Neural crest cell (in vitro differentiated cells): ENCODE measurements at places on chromosomes 3 and 15. TPM values are rescaled to one million over a fixed set of nuclear protein-coding genes. Genes with fewer than 3 reads are reported as not detected.
A peak's percentile ranks its signal among the peaks of the same experiment; 100 is the strongest.

Gene IMPDH2
- total RNA-seq = 259 and 261 TPM in 2 replicates

Gene TRPM1
- not detected in 2 replicates for total RNA-seq

Gene GHSR
- not detected in 2 replicates for total RNA-seq

Gene P3H2
- total RNA-seq = 2.0 and 4.1 TPM in 2 replicates

Gene CCR3
- total RNA-seq = not detected in 2 replicates

Gene MED12L
- 12.2 and 12.8 TPM in 2 replicates for total RNA-seq

DNA sequence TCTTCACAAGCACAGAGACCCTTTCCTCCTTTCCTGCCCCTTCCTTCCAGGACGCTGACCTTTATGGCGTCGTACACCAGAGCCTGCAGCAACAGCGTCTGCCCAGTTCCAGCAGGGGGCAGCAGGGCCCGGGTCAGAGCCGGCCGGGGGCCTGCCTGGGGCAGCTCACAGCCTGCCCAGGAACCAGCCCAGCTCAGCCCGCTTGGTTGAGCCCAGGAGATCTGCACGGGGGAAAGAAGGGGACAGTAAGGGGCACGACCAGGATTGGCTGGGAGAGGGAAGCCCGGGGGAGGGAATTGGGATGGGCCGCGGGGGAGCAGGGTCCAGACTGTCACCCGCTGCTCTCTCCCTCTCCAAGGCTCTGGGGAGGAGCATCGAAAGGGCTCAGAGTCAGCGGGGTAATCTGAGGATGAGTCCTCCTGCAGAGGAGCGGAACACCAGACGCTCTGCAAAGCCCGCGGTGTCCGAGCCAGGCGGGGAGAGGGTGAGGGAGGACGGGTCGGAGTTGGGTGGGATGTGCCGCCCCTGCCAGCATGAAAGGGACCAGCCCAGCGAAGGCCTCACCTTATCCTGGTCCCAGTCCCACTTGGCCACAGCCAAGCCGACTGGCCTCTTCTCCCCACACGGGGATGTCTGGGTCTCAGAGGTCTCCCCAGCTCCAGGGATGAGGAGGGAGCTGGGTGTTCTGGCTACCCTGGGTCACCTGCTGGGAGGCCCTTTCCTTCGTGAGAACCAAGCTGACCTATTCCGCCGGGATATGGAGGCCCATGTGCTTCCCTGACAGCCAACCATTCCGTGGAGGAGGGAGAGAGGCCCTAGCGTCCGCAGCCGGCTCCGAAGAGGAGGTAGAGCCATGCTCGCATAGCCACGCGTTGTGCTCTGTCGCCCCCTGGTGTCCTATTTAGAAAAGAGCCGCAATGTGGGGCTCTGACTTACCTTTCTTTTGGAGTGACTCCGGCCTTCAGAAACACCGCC lies 7.4 kb upstream of the IGDCC3 start:
- H3K4me1 ChIP-seq = peaks cover 56% of the 10 kb centered on the region
- no peaks in the 10 kb centered on the region for H3K27me3 ChIP-seq
- H3K36me3 ChIP-seq = no peaks in the 10 kb centered on the region
- H3K27ac ChIP-seq = peak overlapping the region; percentile 75

- no peak for DNase-seq
- H3K4me1 ChIP-seq = no peaks in the 10 kb centered on the region
- no peak overlapping the region for H3K27ac ChIP-seq
- no peak overlapping the region for H3K4me3 ChIP-seq
These were observed 102.2 kb downstream of the AQP9 start for GRCh38 chr15:58240191-58240932.

GRCh38 chr3:123807820-123808219 lies 76.3 kb downstream of the MYLK start:
- H3K36me3 ChIP-seq = no peaks in the 10 kb centered on the region
- H3K4me1 ChIP-seq = no peaks in the 10 kb centered on the region
- H3K4me3 ChIP-seq = no peak overlapping the region
- H3K27ac ChIP-seq = no peak overlapping the region

- no peak overlapping the region for H3K4me3 ChIP-seq
- no peaks in the 10 kb centered on the region for H3K27me3 ChIP-seq
- no peak overlapping the region for H3K27ac ChIP-seq
- no peak for DNase-seq
- no peaks in the 10 kb centered on the region for H3K36me3 ChIP-seq
These were observed 160.2 kb downstream of the PDCD6IP start for GRCh38 chr3:33958661-33959060.

- peaks cover 14% of the 10 kb centered on the region for H3K36me3 ChIP-seq
- H3K27me3 ChIP-seq = no peaks in the 10 kb centered on the region
- peaks cover 2% of the 10 kb centered on the region for H3K4me1 ChIP-seq
- DNase-seq = no peak
These were observed 157.5 kb downstream of the GABRB3 start for GRCh38 chr15:26615188-26615926.

DNA sequence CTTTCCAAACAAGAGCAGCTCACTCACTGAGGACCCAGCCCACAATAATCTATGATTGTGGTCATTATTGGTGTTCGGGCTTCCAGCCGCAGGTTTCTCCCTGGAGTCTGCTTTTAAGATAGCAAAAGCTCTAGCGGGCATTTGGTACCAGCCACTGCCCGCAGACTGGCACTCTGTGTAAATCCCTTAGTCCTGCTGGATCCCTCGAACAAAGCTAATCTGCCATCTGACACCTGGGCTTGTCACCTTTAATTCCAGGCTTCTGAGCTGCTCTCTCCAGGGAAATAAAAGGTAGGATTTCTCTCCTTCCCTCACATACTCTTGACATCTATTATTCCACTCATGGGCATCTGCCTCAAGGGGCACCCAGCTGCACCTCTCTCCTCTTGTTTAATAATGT lies 158.7 kb downstream of the PDCD6IP start:
- no peaks in the 10 kb centered on the region for H3K27me3 ChIP-seq
- H3K4me3 ChIP-seq = no peak overlapping the region
- H3K4me1 ChIP-seq = no peaks in the 10 kb centered on the region
- no peak for DNase-seq
- no peaks in the 10 kb centered on the region for H3K36me3 ChIP-seq
- H3K27ac ChIP-seq = no peak overlapping the region

DNA sequence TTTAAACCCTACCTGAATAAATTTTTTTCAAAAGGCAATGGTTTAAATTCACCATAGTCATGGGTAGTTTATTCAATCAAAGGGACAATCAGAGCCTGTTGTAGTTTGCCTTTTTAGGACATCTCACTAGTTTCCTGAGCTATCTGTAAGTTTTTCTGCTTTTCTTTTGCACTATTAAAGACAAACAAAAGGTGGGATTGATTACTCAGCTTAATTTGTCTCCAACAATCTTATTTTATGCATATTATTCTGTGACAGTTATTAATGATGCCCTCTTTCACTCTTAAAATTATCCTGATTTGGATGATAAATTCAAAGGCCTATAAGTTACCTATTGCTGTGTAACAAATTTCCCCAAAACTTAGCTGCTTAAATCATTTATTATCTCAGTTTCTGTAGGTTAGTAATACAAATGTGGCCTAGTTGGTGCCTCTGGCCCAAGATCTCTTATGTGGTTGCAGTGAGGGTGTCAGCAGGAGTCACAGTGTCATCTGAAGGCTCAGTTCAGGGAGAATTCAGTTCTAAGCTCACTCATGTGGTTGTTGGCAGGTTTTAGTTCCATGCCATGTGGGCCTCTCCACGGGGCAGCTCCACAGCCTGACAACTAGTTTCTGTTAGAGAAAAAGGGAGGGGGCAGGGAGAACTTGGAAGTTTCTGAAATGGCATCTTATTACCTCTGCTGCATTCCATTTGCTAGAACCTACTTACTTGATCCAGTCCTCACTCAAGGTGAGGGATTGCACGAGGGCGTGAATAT lies 16.0 kb downstream of the ARMC8 start:
- H3K4me3 ChIP-seq = no peak overlapping the region
- H3K27ac ChIP-seq = no peak overlapping the region
- no peaks in the 10 kb centered on the region for H3K27me3 ChIP-seq
- H3K4me1 ChIP-seq = peaks cover 19% of the 10 kb centered on the region

- no peaks in the 10 kb centered on the region for H3K27me3 ChIP-seq
- no peaks in the 10 kb centered on the region for H3K4me1 ChIP-seq
- DNase-seq = no peak
- no peak overlapping the region for H3K4me3 ChIP-seq
- H3K27ac ChIP-seq = no peak overlapping the region
These were observed 108.8 kb downstream of the IL12A start for GRCh38 chr3:160097478-160097877.

- no peaks in the 10 kb centered on the region for H3K4me1 ChIP-seq
- H3K27ac ChIP-seq = no peak overlapping the region
- H3K36me3 ChIP-seq = peaks cover 21% of the 10 kb centered on the region
- H3K27me3 ChIP-seq = peaks cover 2% of the 10 kb centered on the region
These were observed 64.2 kb downstream of the FAM227B start for GRCh38 chr15:49556437-49556836.

DNA sequence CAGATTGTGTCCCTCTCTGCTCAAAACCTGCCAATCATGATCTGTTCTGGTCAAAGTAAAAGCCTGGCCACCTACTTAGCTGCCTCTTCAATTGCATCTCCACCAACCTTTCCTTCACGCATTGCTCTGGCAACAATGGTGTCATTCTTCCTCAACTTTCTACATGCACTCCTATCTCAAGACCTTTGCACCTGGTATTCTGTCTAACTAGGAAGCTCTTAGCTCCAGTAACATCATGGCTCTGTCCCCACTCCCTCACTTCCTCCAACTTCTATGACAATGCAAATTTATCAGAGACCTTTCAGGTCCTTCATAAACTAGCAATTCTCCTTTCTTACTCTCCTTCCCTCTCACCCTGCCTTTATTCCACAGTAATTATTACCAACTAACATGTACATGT lies 267.4 kb upstream of the ARL6 start:
- H3K4me1 ChIP-seq = no peaks in the 10 kb centered on the region
- no peak overlapping the region for H3K27ac ChIP-seq
- no peak for DNase-seq
- H3K36me3 ChIP-seq = no peaks in the 10 kb centered on the region

- H3K27me3 ChIP-seq = no peaks in the 10 kb centered on the region
- DNase-seq = no peak
- no peak overlapping the region for H3K4me3 ChIP-seq
- peaks cover 6% of the 10 kb centered on the region for H3K4me1 ChIP-seq
These were observed 27.8 kb downstream of the KLHL6 start for GRCh38 chr3:183527428-183528379.

DNA sequence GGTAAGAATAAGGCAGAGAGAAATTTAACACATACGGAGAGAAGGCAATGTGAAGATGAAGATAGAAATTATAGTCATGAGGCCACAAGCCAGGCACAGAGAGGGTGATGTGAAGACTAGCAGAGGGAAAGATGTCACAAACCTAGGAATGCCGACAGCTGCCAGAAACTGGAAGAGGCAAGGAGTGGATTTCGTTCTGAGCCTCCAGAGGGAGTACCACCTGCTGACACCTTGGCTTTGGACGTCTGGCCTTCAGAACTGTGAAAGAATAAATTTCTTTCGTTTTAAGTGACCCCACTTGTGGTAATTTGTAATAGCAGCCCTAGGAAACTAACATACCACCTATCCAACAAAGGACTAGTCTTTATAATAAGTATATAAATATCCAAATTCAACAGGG lies 5.0 kb upstream of the SGO1 start:
- H3K27ac ChIP-seq = no peak overlapping the region
- H3K27me3 ChIP-seq = peaks cover 2% of the 10 kb centered on the region
- no peak overlapping the region for H3K4me3 ChIP-seq
- no peak for DNase-seq

GRCh38 chr3:27467545-27467944 lies 16.6 kb downstream of the SLC4A7 start:
- DNase-seq = no peak
- H3K36me3 ChIP-seq = peaks cover 12% of the 10 kb centered on the region
- no peak overlapping the region for H3K27ac ChIP-seq
- H3K4me1 ChIP-seq = peaks cover 12% of the 10 kb centered on the region

DNA sequence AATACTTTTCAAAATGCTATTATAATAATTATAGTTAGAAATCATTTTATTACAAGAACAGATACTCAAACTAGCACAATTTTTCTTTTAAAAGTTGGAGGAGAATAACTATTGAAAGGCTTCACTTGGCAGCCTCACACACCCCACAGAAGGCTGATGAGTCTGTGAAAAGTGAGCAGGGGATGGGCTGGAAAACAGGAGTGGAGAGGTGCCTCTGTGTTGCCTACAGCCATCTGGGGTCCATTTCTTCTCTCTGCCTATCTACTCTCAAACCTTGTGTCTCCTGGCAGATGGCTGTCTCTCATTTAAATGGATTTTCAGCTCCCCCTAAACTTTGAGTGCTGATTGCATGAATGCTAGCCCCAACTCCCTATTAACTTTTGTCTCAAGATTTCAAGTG lies 230.8 kb downstream of the CLSTN2 start:
- H3K27me3 ChIP-seq = no peaks in the 10 kb centered on the region
- no peak for DNase-seq
- no peaks in the 10 kb centered on the region for H3K36me3 ChIP-seq

- H3K27ac ChIP-seq = no peak overlapping the region
- no peaks in the 10 kb centered on the region for H3K27me3 ChIP-seq
- no peak for DNase-seq
- no peaks in the 10 kb centered on the region for H3K36me3 ChIP-seq
- H3K4me1 ChIP-seq = peaks cover 15% of the 10 kb centered on the region
- H3K4me3 ChIP-seq = no peak overlapping the region
These were observed 50.2 kb downstream of the CHDH start for GRCh38 chr3:53795789-53796560.

GRCh38 chr3:39848365-39848764 lies 39.0 kb downstream of the MYRIP start:
- no peak overlapping the region for H3K27ac ChIP-seq
- no peaks in the 10 kb centered on the region for H3K4me1 ChIP-seq
- no peak for DNase-seq
- H3K27me3 ChIP-seq = peaks cover 2% of the 10 kb centered on the region

- DNase-seq = no peak
- no peak overlapping the region for H3K27ac ChIP-seq
- H3K4me1 ChIP-seq = peaks cover 23% of the 10 kb centered on the region
These were observed 3.4 kb downstream of the SKIL start for GRCh38 chr3:170360916-170361315.

DNA sequence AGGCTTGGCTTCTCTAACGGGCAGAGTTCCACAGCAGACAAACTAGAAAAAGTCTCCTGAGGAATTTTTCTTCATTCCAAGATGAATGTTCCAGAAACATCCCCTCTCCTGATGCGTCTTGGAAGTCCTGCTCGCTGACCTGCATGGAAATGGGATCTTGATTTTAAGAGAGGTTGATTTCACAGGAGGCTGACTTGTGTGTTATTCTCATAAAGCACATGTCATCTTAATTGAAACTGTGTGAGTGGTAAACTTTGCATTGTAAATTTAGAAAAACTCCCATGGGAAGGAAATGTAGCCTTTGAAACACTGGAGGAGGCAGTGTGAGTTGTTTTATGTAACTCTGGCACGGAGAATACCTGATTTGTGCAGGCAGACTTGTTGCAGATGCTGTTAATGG lies 337.8 kb upstream of the NR2E3 start:
- no peak overlapping the region for H3K27ac ChIP-seq
- H3K4me3 ChIP-seq = no peak overlapping the region
- H3K4me1 ChIP-seq = no peaks in the 10 kb centered on the region
